ENCODE measurements at places on chromosomes 11 and 22. TPM values are rescaled to one million over a fixed set of nuclear protein-coding genes. Genes with fewer than 3 reads are reported as not detected.

The ASCL2 gene
- total RNA-seq = not detected

The OR10A3 gene
- total RNA-seq = not detected

The SCARF2 gene
- total RNA-seq = 25.9 TPM

The OR52A1 gene
- not detected for total RNA-seq

The MS4A15 gene
- total RNA-seq = not detected

The PANX3 gene
- not detected for total RNA-seq

All from myometrial cell (primary cell).